ENCODE measurements at places on chromosomes 7 and 10.

GRCh38 chr7:28112883-28113540, 67.6 kb downstream of the JAZF1 start:
- no peak for DNase-seq

- no peak for DNase-seq
Measured at GRCh38 chr10:69626826-69627225, 3.2 kb upstream of the FAM241B start.

- no peak for DNase-seq
Measured at GRCh38 chr7:114047889-114048288, 129.1 kb upstream of the PPP1R3A start.

DNA sequence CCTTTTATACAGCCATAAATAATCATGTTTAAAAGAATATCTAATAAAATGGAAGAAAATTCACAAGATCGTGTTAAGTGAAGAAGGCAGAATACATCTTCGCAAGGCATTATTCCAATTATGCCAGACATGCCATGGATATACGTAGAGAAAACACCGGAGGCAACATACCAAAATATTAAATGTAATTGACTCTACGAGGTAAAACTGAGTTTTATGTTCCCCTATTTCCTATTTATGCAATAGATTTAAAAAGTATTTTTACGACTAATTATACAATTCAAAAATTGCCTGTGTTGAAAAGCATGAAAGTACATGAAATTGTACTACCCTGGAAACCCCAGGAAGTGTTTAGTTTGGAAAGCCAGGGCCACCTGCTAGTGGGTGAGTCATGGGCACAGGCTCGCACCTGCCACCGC, 936 bp upstream of the REPIN1 start:
- DNase-seq = no peak

GRCh38 chr7:35736725-35737124, 41.8 kb upstream of the HERPUD2 start:
- DNase-seq = no peak

GRCh38 chr10:94129393-94130130, 135.8 kb downstream of the PLCE1 start:
- no peak for DNase-seq

DNA sequence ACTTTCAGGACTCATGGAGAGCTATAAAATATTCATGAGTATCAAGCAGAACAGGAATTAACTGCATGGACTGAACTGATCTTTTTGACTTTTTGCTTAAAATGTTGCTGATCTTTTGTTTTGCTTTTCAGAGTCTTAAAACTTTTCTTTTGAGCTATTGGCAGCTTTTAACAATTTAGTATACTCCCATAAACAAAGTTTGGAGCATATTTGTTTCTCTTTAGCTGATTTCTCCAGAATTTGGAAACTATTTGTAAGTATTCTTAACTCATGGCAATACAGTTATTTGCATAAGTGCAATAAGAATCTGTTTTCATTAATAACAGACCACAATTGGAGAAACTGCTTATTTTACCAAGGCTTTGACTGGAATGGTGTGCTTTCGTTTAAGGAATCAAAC, 73.4 kb upstream of the C1GALT1 start:
- DNase-seq = no peak

- no peak for DNase-seq
Measured at GRCh38 chr7:28976022-28976421, 17.9 kb upstream of the TRIL start.

DNA sequence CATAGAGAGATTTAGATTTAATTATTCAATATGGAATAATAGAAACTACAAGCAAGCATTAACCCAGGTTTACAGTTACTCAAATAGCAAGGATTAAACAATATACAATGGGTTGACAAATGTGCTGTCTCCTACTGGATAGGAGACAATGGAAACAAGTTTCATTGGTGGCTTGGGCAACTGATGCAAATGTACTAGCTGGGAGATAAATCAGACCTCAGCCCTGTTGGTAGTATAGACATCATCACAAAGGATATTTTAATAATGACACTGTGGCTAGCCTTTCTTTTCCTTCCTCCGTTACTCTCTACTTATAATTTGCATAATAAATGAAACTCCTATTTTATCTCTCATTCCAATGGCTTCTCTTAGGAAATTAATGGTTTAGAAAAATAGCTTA, 96.5 kb upstream of the DKK1 start:
- no peak for DNase-seq

DNA sequence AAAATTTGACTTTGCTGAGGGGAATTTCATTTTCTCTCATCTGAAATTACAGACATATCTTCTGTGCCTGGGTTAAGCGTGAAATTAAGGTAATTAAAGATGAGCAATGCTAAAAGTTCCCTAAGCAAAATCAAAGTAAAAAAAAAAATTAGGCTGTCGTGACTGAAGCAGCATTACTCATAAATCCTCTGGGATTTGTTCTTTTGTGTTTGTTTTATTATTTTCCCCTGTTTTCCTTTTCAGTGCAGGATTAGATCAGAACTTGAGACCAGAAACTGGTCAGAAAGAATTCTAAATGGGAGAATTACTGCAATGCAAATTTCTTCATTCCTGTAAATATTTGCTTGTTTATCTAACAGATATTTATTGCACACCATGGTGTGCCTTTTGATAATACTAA, 141.4 kb upstream of the BET1 start:
- DNase-seq = no peak

DNA sequence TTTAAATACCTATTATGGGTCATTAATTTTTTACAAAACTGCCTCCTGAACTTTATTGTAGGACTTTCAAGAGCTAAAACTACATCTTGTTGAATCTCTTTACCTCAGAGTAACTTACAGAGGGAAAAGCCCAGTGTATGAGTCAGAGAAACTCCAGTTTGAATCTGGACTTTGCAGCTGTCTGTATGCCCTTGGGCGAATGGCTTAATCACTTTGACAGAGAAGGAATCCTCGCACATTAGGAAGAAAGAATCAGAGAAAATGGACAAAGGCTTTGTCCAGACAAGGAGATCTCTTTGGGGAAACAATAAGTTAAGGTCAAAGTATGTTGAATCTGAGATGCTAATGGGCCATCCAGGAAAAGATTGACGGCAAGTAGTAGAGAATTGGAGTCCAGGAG, 484.2 kb upstream of the CELF2 start:
- no peak for DNase-seq

- DNase-seq = no peak
Measured at GRCh38 chr10:99236627-99237309, 1.1 kb upstream of the HPSE2 start.

GRCh38 chr7:141198194-141198958, 124.5 kb downstream of the TMEM178B start:
- DNase-seq = no peak

GRCh38 chr10:60197206-60197605, 192.5 kb downstream of the ANK3 start:
- DNase-seq = no peak

DNA sequence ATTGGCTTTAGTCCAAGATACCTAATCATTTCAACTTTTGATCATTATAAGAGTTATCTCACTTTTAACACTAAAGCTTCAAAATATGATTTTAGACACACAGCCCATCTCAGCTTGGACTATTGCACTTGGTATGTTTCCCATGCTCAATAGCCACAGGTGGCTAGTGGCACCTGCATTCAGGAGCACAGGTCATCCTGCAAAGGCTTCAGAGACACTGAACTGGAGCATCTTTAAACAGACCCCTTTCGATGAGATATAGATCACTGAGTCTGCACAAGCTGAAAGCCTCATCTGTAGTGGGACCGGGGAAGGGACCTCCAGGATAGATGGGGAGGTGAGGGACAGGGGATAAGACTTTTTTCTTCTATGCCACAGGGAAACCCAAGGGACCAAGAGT, 48.5 kb upstream of the TARP start:
- no peak for DNase-seq

- DNase-seq = no peak
Measured at GRCh38 chr10:111836571-111836970, 347.0 kb downstream of the GPAM start.

DNA sequence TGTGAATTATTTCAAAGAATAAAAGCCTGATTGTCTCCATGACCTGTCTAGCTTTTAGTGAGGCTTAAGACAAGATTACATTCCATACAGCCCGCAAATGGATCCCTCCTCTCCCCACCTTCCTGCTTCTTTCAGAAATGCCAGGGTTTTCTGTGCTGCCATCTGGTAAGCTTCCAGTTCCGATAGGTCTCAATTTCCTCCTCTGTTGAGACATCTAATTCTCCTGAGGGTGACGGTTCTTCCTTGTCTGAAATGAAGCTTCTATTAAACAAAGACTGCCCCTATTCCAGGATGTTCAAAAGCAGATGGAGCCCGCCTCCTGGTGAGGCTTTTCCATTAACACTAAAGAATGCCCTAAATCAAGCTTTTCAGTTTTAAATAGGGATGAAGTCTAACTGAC, 295.6 kb downstream of the PTPRN2 start:
- no peak for DNase-seq
